DMS153 (cell line): ENCODE measurements at places on chromosomes 13 and 19.

- DNase-seq = no peak
Measured at GRCh38 chr13:50451609-50452008, 391.9 kb downstream of the DLEU7 start.

DNA sequence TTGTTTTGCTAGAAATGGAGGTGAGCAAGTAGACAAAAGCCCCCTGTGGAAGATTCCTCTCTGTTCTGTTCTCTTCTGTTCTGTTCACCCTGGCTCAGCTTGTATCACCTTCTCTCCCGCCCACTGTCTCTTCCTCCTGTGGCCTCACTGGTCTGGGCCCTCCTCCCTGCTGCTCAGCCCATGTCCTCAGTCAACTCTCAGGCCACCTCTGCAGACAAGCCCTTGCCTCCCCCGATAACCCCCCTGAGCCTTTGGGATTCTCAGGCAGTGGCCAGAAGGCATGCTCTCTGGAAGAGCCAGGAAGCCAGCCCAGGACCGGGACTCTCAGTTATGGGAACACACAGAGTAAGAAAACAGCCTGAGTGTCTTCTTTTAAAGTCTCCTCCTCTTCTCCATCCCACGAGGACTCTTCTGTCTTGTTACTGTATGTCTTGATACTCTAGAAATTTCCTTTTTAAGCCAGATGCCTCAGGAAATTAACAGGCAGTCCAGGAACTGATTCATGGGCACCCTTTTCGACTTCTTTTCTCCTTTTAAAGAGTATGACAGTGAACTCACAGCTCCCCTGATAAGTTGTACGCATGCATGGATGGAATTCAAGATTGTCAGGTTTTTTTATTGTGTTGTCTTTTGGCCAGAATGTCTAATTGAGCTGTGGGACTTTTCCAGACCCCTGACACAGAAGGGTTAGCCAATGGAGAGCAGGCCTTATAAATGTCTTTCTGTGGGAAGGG lies 33.7 kb downstream of the SHISA2 start:
- DNase-seq = no peak

GRCh38 chr13:98060282-98060681 lies 82.6 kb upstream of the FARP1 start:
- no peak for DNase-seq

- DNase-seq = no peak
Measured at GRCh38 chr13:110329258-110329657, 22.2 kb downstream of the COL4A2 start.

DNA sequence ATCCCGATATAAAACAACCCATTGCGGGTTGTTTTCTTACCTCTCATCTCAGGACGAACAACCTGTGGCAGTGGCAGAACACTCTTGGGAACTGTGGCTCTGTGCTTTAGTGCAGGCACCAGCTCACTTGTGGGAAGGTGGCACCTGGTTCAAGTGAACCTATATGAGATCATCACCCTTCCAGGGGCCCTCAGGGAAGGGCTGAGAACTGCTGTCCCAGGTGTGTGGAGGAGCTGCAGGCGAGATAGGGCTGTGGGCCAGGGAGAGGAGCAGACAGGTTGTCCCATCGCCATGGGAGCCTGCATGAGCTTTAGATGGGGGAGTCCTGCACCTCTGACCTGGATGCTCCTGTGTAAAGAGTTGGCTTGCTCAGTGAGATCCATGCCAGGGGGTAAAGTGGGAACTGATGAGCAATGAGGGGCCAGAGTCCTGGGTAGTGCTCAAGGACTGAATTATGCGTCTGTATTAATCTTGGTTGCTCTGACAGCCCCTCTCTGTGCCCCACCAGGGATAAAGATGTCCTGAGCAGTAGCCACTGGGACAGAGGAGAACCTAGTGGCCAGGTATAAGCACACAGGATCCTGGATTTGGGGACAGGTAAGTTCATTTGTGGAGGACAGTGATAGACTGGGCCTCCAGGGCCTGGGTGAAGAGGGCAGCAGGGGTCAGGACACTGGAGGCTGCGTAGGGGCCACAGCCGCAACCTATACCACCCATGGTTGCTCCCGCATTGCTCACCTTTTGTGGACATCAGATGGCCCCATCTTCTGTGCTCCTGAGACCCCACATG lies 8.7 kb downstream of the CEACAM4 start:
- no peak for DNase-seq

DNA sequence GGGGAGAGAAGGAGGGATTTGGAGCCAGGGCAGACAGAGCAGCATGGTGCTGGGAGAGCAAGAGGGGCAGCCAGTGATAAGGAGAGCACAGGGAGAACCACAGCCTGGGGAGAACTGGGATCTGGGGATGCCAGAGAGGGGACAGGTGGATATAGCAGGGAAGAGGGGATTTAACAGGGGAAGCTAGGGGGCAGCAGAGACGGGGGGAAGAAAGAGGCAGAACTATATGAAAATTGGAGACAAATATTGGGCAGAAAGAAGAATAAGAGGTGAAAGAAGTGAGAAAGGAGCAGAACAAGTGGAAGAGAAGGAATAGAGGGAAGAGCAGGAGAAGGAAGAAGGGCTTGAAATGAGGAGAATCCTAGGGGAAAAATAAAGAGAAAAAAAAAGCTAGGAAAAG lies 6.5 kb upstream of the ZNF528 start:
- no peak for DNase-seq

GRCh38 chr19:2026770-2027169 lies 11.3 kb upstream of the BTBD2 start:
- DNase-seq = no peak

GRCh38 chr13:22931576-22931975 lies 249.2 kb upstream of the SGCG start:
- no peak for DNase-seq

GRCh38 chr13:41458187-41458760 lies 924 bp downstream of the RGCC start:
- no peak for DNase-seq

DNA sequence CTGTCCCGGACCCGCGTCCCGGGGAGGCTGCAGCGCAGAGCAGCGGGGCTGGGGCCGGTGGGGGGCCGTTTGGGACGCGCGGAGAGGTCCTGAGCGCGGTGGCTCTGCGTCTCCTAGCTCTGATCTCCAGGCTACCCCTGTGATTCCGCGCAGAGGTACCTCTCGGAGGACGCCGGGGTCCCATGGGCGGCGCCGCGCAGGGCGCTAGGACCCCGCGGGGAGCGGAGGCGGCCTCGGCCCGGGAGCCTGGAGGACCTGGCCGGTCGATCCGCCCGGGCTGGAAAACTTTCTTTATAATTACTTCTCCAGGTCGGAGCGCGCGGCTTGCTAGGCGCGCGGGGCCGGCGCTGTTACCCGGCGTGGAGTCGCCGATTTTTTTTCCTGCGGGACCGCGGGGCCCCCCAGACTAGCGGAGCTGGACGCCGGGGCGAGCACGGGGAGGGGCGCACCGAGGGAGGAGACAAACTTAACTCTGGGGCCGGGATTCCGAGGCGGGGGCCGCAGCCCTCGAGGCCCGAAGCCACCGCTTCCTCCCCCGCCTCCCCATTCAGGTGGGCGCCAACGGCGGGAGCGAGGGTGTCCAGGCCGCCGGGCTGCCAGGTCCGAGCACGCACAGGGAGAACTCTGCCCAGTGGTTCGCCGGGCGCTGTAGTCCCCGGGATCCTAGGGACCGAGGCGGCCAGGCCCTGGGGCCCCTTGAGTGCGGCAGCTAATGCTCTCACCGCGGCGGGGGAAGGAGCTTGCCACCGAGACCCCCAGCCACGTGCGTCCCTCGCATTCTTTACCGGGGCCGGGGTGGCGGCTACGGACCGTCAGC lies 848 bp upstream of the CEBPA start:
- no peak for DNase-seq

DNA sequence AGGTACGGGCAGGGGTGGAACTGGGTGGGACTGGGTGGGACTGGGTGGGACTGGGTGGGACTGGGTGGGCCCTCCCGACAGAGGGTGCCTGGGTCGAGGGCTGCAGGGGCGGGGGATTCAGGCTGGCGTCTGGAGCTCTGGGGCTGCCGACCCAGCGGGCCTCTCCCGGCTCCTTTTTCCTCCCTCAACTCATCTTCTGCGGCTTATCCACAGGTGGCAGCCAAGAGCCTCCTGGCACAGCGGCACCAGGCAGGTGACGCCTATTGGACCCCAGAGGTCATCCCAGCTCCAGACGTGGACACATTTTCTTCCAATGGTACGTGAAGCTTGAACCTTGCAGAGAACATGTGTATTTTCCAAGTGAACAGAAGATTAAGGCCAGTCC lies 533 bp downstream of the ZNF544 start:
- DNase-seq = no peak

- DNase-seq = no peak
Measured at GRCh38 chr19:32404933-32405430, 588 bp upstream of the DPY19L3 start.

DNA sequence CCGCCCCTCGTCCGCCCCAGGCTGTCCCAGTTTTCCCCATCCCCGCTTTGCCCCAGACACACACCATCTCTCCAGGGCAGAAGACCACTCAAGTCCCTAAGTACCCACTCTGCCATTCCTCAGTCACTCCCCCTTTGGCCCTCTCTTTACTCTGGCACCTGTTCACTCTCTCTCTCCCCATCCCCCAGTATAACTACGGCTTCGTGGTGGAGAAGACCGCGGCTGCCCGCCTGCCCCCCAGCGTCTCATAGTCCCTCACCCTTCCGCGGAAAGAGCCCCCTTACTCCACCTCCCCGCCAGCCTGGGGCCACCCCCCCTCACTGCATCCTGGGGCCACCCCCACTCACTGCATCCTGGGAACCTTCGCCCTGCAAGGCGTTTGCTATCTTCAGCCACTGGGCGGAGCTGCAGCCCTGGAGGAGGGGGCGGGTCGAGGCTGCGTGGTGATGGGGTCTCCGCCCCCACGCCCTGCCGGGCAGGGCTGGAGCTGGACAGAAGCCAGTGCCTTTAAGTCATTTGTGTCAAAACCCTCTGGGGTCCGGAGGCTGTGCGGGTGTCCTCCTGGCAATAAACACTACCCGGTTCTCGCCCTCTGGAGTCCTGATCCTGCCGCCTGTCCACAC lies 5.0 kb downstream of the MVB12A start:
- no peak for DNase-seq

- no peak for DNase-seq
Measured at GRCh38 chr19:41515015-41515652, 60.8 kb upstream of the CEACAM21 start.

DNA sequence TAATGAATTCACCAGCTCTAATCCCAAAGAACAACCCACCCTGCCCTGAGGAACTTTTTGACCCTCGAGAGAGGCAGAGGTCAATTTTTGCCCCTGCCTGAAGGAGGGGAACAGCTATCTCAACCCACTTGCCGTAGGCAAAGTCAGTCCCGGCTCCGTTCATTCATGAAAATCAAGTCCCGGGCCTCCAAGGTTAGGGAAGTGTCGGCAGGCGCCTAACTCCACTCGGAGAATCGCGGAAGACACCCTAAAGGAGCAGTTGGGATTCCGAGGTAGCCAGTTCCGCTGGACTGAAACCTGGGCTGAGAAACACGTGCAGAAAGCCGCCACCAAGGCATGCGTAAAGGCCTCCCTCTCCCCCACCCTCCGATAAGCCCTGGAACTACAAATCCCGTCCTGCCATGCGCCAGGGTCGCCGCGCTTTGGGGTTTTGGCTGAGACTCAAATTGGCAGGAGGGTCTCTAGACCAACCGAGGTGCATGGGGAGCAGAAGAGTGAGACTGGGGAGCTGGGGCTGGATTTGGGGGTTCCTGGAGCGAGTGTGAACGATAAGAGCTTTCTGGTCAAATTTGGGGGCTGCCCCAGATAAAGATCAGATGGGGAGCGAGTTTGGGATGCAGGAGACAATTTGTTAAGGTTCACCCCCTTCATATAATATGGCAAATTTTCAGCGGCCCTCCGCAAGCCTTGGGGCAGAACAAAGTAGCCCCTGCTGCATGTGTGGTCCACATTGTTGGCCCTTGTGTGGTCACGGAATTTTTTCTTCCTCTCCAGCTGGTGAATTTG lies at the start of gene TNPO2:
Gene TNPO2, minus strand, starts transcription at position 292 of the 786 bp plus-strand sequence. CDS start 2,955 bp downstream, outside the sequence.
- no peak for DNase-seq

DNA sequence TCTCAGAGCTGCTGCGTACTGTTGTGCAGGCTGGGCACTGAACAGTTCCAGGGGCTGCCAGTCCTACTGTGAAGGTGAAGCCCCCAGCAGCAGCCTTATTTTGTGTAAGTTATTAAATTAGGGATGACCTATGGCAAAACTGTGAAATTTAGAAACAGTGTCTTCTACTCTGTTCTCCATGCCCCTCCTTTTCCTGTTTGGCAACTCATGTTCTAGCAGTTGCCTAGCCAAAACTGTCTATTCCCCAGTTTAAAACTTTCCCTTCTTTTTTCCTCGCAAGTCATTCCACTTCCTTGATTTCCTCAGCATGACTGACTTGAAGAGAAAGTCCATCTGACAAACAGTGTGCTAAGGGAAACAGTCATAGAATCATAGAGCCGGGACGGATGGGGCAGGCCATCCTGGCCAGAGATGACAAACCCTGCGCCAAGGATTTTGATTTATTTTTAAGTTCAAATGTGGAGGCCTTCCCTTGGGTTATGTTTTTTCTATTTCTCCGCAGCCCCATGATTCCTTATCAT lies 78.1 kb upstream of the OLFM4 start:
- no peak for DNase-seq

- DNase-seq = no peak
Measured at GRCh38 chr19:35362261-35363000, 4.2 kb downstream of the FFAR3 start.

DNA sequence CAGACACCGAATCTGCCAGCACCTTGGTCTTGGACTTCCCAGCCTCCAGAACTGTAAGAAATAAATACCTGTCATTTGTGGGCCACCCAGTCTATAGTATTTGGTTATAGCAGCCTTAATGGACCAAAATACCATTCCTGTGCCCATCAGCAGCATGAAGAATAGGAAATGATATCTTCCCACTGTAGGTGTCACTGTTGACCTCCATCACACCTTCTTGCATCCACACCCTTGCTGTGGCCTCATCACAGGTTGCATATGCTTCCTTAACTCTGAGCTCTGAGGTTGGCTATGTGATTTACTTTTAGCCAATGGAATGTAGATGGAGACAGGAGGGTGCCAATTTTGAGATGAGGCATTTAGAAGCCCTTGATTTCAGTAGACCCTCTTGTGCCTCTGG lies 242.0 kb upstream of the TSHZ3 start:
- no peak for DNase-seq

DNA sequence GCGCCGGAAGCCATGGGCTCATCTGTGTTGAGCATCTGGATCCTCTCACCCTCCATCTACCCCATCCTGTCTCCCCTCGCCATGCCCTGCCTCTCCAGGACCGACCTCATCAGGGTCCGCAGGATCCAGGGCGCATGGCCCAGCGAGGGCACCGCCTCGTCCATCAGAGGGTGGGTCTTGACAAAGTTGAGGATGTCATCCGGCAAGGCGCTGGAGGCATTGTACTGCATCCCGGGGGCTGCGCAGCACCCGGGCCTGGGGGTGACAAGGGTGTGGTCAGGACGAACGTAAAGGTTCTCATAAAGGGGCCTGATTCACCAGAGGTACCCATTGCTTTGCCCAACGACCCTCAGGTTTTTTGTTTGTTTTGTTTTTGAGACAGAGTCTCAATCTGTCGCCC lies 9.5 kb downstream of the SEMA6B start:
- no peak for DNase-seq

- no peak for DNase-seq
Measured at GRCh38 chr19:35608251-35608650, 4.3 kb upstream of the HAUS5 start.

DNA sequence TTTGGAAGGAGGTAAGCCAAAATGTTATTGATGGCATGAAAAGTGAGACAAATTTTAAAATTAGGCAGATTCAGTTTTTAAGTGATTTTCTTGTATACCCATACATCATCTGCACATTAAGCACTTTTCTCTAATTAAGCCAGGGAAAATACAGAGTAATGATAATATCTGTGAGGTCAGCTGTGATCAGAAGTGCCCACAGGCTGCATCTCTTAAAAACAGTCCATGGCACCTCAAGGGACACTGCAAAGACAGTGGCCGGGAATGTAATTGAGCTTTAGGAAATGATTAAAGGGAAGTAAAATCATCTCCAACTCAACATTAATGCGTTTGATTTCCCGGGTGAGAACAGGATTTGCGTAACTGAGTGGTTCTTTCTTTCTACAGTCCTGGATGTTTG lies 2.0 kb downstream of the COL4A1 start:
- DNase-seq = no peak
